ENCODE measurements at places on chromosomes 5 and 9.

GRCh38 chr5:164119806-164120447 is 614.5 kb downstream of the MAT2B start:
- DNase-seq: no peak

DNA sequence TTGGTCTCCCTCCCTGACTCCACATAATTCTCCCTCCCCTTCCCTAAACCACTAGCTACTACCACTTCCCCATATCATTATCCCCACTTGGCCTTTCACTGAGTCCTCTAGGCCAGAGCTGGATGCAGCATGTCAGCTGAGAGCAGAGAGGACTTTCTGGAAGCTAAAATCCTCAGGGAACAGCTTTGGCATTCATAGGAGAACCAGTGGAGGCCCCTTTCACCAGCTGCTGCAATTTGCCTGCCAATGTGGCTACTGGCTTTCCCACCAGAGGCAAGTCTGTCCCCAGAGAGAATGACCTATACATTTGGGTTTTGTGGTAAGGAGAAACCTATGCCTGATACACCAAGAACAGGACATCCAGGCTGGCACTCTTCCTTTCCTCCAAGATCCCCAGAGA is 14.4 kb downstream of the FAM219A start:
- no peak for DNase-seq

- no peak for DNase-seq
Observed at GRCh38 chr9:113153599-113153998, 2.8 kb downstream of the SLC31A2 start.

DNA sequence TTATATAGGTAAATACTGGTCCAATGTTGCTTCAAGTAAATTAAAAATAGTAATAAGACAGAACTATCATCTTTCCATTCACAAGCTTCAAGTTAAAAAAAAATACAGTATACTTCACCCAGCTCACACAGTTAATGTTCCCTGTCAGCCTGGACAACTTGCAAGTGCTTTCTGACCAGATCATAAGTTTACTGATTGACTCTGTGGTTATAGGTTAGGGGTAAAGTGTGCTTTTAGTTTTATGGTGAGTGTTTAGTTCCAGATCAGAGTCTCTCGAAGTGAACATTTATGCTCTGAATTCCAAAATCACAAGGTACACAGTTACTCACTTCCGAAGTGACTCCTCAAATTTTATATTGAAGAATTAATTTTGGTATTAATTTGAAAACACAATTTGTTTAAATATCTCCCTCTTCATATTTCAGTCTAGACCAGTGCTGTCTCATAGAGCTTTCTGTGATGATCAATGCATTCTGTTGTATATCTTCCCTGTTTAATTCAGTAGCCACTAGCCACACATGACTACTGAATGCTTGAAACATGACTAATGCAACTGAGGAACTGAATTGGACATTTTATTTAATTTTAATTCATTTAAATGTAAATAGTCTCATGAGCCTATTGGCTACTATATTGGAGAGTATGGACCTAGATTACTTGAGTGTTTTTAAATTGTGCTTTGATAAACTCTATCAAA is 90.7 kb downstream of the MEF2C start:
- DNase-seq: no peak

- DNase-seq: no peak
Observed at GRCh38 chr5:108387758-108388157, 5.9 kb upstream of the FBXL17 start.

- DNase-seq: no peak
Observed at GRCh38 chr5:158679221-158679641, 420.5 kb downstream of the EBF1 start.

DNA sequence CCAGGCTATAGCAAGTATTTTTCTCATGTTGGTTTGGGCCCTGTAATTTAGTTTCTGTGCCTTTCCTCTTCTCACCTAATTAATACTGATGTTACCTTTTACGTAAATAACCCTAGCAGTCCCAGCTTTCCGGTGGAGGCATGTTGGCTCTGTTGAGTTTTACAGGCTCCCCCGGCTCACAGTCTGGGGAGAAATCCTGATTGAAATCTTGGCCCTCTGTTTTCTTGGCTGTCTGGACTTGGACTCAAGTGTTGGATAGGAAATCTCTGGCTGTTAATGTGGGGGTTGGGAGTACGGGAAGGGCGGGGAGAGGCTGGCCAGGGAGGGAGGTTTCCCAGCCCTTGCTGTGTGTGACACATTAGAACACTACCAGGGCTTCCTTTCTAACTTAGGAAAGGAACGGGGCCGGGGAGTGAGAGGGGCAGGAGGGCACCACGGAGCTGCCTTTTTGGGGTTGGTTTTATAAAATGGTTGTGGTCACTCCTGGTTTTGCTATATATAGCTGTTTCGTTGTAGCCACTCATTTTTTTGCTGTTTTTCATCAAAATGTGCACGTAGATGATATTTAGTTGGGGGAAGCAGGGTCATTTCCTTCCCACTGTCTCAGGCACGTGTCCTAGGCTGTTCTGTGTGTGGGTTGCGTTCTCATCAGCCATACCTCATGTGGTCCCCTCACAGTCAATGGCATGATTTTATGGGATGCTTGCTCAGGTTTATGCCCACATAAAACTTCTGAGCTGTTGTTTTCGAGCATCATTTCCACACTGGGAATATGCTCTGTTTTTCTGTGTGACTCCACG is 11.0 kb downstream of the TRIO start:
- DNase-seq: no peak

All from NCI-H345 (cell line).